Fibroblast of pulmonary artery (primary cell): ENCODE measurements at places on chromosomes 4 and X.

DNA sequence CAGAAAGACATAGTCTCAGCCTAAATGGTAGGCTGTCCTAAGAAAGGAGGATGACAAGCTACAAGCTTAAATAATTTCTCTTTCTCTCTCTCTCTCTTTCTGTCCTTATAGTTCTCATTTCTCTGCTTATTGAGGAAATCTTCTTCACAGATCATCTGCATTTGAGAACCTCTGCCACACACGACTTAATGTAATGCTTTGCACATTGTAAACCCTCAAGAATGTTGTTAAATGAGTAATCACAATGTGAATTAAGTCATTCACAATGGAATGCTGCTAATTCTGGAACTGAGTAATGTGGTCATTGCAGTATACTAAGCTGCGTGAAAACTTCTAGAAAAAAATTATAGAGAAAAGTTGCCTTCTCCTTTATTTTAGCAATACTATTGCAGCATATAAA, 508.9 kb upstream of the FTHL17 start:
- peak; percentile 43 for DNase-seq

- DNase-seq, result no peak
Measured at GRCh38 chr4:147786031-147786430, 54.1 kb downstream of the ARHGAP10 start.

- no peak for DNase-seq
Measured at GRCh38 chr4:181213551-181213950, 1029.7 kb upstream of the TENM3 start.

- DNase-seq, result no peak
Measured at GRCh38 chr4:123617791-123618190, 221.2 kb downstream of the SPRY1 start.

DNA sequence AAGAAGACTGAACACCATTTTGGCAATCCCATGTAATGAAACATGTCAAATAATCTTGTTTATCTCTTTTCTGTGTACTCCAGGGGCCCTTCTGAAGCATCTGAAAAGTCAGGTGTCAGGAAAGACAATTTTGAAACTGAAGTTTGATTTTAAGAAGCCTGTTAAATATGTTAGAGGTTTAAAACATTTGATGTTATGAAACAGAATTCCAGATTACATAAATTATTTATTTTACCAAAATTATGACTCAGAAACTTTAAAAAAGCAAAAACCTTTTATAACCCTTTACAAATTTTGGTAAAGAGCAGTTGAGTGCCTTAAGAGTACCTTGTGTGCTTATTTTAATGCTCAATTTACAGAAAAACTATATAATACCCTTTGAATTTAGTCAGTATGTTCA, 130.8 kb downstream of the PAPSS1 start:
- DNase-seq, result no peak

DNA sequence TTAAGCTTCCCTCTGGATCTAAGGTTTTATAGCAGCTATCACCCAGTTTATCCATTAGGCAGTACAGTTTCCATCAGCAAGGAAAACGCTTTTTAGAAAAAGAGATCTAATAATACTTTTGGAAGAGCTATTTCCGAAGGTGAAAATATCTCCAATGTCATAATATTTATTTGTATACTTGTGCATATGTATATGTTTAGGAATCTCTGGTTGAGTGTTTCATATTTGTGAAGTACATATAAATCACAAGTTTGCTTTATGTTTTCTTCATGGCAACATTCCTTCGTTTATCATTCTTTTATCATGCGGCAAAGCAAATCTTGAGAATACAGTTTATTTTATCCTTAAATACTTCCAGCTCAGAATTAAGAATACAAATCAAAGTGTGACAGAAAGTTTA, 6.2 kb upstream of the PCDH18 start:
- no peak for DNase-seq

GRCh38 chr4:167032871-167033270, 201.4 kb downstream of the SPOCK3 start:
- peak; percentile 53 for DNase-seq

DNA sequence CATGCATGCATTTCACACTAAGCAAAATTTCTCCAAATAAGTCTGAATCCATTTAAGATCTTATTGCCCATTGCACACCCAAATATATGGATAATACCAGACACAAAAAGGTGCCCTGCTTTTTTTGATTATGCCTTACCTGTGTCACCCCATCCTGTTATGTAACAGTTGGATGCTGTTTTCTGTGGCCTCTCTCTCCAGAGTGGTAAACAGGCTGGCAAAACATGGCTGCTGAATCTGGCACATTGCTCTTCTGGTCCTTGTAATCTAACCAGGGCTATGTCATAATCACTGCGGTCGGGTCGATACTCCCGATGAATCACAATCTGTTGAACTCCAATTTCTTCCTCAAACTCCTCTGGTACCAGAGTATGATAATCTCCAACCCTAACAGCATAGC, 70.1 kb downstream of the PRSS12 start:
- DNase-seq, result peak; percentile 56

- peak; percentile 17 for DNase-seq
Measured at GRCh38 chr4:89538171-89538570, 230.6 kb upstream of the GPRIN3 start.

GRCh38 chr4:139085141-139085540, 69.6 kb downstream of the NOCT start:
- peak; percentile 42 for DNase-seq

DNA sequence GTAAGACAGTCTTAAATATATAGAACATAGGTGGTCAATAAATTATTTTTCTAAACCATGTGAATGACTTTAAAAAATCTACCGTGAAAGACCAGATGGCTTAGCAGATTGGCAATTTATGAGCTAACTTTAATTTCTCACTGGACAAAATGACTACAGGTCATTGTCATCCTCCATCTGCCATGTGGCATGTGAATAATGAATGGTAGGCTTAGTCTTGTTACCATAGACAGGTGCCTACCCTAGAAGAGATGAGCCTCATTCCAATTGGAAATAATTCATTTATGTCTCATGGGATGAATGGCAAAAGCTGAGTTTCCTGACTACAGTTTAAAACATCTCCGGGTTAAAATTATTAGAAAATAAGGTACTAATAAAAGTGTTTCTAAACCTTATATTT, 1043.3 kb downstream of the FAT4 start:
- DNase-seq, result no peak

GRCh38 chr4:128862608-128863311, 53.3 kb downstream of the JADE1 start:
- DNase-seq, result no peak

GRCh38 chrX:118802857-118803256, 20.8 kb upstream of the ZCCHC12 start:
- peak; percentile 83 for DNase-seq

GRCh38 chrX:39627257-39627656, 470.5 kb downstream of the BCOR start:
- DNase-seq, result no peak

- no peak for DNase-seq
Measured at GRCh38 chr4:168737806-168738172, 240.9 kb downstream of the PALLD start.

GRCh38 chr4:188296331-188296730, 157.1 kb downstream of the TRIML1 start:
- DNase-seq, result no peak

DNA sequence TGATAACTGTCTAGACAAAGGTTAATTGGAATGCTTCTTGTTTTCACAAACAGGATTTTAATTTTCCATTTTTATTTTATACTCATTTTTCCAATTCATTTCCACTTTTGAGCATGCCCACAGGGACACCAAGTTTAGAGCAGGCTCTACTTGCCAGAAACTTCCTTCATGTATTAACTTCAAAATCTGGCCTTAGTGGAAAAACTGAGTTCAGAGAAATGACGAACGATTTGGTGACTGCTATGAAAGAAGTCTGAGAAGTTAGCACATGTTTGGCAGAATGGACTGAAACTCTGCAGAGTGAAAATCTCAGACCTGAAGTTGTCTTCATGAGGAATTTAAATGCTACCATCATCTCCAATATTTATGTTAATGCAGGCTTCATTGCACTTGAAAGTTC, 214.1 kb downstream of the THOC2 start:
- DNase-seq, result no peak

DNA sequence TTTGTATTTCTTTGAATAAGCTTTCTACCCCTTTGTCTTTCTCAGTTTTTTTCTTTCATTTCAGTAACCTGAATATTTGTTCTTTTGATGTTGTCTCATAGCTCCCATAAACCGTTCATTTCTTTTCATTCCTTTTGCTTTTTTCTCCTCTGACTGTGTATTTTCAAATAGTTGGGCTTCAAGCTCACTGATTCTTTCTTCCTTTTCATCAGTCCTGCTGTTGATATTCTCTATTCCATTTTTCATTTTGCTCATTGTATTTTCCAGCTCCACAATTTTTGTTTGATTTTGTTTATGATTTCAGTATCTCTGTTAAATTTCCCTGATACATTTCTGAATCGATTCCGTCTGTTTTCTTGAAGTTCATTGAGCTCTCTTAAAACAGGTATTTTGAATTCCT, 129.6 kb upstream of the NUDT6 start:
- no peak for DNase-seq

GRCh38 chr4:185339941-185340340, 55.8 kb downstream of the LRP2BP start:
- DNase-seq, result no peak

- peak; percentile 75 for DNase-seq
Measured at GRCh38 chrX:118780911-118781310, 42.7 kb upstream of the ZCCHC12 start.

DNA sequence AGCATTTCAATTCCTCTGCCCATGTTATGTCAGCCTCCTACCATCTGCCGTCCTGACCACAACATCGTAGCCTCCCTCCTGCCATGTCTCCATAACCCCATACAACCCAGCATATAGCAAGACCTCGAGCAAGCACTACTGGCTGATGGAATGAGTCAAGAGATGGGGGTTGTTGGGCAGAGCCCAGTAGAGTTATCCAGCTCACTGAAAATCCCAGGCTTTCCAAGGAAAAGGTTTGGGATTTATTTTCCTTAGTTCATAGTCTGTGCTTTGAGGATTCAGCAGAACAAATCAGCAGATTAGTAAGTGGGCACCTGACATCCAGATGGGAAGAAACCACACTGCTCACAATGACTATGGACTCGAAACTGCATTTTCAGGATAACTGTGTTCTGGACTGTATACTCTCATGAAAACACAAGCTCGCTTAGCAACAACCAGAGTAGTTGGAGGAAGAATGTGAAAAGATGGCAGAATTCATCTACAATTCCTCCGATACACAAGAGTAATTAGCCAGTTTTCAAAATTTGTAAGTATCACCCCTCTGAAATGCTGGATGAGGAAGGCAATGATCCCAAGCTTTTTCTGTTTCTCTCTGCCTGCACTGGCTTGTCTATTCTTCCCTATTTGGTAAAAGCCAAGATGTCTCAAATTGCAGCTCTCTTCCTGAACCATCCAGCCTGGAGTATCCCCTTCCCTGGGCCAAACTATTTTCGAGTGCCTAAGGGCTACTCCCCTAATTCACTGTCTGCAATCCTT, 186.2 kb upstream of the TBL1X start:
- peak; percentile 10 for DNase-seq

DNA sequence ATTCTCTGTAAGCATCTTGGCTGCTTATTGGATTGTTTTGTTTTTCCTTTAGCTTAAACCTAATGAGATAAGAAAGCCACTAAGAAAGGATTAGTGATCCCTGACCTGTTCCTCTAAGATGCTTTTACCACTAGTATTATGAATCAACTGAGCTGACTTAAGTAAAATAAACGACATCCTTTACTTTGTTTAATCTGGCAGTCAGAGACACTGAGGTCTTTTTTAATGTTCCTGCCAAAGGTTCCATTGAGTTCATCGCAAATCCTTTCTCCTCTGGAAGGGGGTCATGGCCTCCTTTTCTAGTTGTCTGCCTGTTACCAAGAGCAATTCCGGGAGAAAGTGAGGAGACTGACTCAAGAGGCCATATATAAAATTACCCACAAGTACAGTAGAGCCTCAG, 1038.3 kb upstream of the SLIT2 start:
- peak; percentile 1 for DNase-seq

- DNase-seq, result no peak
Measured at GRCh38 chrX:2643880-2644279, 47.2 kb upstream of the CD99 start.

- no peak for DNase-seq
Measured at GRCh38 chr4:38330321-38330720, 333.7 kb upstream of the KLF3 start.

DNA sequence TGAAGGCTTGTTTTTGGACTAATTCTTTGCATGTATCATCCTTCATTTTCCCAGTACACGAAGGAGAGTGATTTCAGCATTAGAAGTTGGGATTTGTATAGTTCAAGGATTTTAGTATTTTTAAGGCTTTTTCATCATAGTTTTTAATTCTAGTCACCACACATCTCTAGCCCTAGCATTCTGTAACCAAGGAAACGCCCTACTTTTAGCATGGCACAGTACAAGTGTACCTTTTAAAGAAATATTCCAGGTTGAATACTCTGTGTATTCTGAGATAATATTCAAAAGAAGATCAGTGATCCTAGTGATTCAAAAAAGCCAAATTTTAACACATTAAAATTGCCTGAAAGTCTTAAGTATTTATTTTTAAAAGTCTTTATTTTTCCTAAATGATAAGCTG, 150.5 kb downstream of the RAP1GDS1 start:
- no peak for DNase-seq

DNA sequence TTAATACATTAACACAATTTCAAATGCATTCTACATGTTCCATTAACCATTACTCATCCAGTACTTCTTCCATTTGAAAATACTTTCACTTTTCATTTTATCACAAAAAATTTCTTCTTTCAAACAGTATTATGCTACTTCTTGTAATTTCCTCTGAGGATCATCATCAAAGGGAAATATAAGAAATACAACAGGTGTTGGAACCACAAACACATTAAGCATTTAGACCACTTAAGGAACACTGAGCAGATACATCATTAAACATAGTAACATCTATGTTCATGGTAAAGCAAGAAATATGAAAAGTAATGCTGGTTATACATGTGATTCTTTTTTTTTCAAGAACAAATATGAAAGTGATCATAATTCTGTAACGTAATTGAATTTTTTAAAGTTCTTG, 2207.0 kb downstream of the ARAP2 start:
- DNase-seq, result no peak

DNA sequence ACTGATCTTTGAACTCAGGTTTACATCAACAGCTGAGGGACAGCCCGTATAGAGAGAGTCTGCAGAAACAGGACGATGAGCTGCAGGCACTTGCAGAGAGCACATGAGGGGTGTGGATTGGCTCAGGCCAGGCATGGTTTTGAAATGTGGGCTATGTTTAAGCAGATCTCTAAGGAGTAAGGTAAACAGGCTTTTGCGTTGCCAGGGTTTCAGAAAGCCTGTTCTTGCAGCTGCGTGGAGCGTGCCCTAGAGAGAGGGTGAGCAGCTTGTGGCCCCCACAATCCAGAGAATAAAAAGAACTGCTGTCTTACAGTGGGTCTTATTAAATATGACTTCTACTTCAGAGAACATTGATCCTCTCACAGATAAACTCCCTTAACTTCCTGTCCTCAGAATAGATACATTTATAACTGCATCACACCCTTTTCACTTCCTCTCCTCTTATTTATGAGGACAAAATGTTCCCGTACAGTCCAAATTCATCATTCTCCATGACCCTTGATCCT, 64.1 kb downstream of the TMA16 start:
- DNase-seq, result no peak

DNA sequence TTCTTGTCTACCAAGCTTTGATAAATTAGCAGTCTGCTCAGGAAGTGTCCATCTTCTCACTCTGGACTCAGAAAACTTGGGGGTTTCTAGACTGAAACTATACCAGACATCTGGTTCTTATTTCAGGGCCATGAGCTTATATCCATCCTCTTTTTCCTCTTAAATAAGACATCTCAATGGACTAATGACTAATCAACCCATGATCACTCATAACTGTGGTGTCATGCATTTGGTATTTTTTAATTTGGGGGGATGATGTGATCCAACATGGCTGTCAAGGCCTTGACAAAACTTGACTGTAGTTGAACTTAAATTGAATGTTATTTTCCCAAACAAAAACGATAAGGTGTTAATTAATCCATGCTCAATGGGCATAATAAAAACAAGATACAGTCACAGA, 87.8 kb downstream of the GPRASP3 start:
- no peak for DNase-seq
